ENCODE measurements at places on chromosomes 5 and 9.
A peak's percentile ranks its signal among the peaks of the same experiment; 100 is the strongest.

DNA sequence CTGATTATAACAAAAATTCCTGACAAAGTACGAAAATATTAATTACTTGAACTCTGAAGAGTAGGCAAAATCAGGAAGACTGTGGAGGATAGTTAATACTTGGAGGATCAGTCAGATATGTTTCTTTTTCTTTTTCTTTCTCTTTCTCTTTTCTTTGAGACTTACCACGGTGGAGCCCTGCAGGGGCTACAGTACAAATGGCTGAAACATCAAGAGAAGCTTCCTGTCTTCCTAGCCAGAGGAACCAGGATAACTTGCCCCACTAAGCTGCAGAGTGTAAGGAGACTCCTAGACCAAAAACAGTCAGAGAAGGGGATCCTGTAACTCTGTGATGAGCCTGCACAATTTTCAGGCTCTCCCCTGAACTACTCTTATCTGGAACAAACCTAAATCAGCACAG is 324.6 kb upstream of the TYRP1 start:
- no peak for DNase-seq

GRCh38 chr5:62717301-62717933 is 138.8 kb downstream of the LRRC70 start:
- no peak for DNase-seq

- DNase-seq: no peak
Measured at GRCh38 chr5:172491481-172491880, 37.2 kb upstream of the SH3PXD2B start.

- DNase-seq: peak; percentile 72
Measured at GRCh38 chr5:15620501-15620900, 120.5 kb downstream of the FBXL7 start.

GRCh38 chr5:139019880-139020279 is 144.7 kb upstream of the LRRTM2 start:
- DNase-seq: peak; percentile 39

DNA sequence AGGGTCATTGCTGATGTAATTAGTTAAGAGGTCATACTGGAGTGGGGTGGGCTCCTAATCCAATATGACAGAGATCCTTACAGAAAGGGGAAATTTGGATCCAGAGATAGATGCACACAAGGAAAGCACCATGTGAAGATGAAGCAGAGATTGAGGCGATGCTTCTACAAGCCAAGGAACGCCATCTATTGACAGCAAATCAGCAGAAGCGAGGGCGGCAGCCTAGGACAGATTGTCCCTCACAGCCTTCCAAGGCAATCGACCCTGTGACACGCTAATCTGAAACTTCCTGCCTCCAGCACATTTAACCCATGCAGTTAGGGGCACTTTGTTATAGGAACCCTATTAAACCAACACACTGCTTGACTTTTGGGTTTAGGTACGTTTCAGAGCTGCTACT is 285.1 kb upstream of the DAP start:
- peak; percentile 16 for DNase-seq

- no peak for DNase-seq
Measured at GRCh38 chr5:80343067-80343466, 23.3 kb downstream of the SPZ1 start.

Measured in brain microvascular endothelial cell (primary cell).